ENCODE measurements at places on chromosomes 16 and 17.

DNA sequence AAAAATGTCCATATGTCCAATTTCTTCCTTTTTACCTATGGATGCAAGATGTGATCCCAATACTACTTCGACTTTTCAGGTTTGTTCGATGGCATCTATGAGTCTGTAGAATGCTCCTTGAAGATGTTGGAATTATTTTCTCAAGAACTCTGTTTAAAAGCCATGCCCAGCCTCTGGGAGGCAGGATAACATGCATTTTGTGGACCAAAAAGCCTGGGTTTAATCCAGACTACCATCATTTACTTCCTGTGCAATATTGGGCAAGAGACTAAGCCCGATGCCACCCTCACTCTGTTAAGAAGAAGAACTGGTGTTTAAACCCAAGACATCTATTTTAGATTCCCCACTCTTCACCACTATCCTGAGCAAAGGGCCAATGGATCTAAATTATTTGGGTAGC lies 42.8 kb upstream of the SALL1 start:
- DNase-seq, result no peak

DNA sequence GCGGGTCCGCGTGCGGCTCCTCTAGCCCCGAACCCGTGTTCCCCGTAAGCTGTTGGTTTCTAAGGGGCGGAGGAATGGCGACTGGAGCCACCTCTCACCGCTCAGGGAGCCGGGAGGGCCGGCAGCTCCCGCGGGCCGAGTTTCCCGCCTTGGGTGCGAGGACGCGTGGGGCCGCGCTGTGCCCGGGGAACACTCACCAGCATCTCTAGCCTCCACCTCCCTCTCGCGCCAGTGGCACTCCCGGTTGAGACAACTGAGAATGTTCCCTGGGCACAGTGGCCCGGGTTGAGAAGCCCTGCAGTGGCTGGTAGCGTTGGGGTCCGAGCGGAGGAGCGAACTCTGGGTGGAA lies 560 bp downstream of the TELO2 start:
- no peak for DNase-seq

- DNase-seq, result no peak
Observed at GRCh38 chr17:8806253-8806925, 7.2 kb upstream of the MFSD6L start.

- no peak for DNase-seq
Observed at GRCh38 chr17:55351226-55351625, 70.4 kb downstream of the MMD start.

DNA sequence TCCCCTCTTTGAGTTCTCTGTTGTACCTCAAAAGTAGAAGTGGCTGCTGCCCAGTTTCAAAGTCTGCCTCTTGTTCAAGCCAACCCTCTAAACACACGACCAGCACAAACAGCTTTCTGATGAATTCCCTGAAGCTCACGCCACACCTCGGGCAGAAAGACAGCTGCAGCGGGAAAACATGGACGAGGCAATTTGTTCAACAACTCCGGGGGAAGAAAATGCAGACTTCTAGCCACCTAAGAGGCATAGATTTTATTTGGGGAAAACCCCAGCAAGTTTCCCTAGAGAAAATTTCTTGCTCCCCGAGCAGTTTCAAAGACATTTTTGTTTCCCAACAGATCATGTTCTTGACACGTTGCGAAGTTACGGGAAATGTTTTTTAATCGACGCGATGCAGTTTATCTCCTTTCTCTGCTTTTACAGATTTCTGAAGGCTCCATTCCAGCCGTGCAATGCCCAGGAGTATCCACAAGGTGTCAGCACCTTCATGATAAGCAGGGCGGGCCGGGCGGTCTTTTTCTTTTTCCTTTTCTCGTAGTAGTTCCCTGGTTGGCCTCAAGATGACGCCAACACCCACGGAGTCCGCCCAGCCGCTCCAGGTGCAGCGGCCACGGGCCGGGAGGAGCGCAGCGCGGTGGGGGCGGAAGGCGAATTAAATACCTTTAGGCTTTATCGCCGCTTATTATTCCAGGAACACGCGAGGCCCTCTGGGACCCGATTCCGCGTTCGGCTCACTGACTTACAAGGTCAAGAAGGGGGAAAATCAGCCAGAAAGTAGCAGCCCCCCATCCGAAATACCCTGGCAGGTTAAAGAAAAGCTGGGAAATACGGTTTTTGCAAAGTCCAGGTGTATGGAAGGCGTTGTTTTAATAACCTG lies 2.9 kb upstream of the FOXC2 start:
- peak; percentile 90 for DNase-seq

DNA sequence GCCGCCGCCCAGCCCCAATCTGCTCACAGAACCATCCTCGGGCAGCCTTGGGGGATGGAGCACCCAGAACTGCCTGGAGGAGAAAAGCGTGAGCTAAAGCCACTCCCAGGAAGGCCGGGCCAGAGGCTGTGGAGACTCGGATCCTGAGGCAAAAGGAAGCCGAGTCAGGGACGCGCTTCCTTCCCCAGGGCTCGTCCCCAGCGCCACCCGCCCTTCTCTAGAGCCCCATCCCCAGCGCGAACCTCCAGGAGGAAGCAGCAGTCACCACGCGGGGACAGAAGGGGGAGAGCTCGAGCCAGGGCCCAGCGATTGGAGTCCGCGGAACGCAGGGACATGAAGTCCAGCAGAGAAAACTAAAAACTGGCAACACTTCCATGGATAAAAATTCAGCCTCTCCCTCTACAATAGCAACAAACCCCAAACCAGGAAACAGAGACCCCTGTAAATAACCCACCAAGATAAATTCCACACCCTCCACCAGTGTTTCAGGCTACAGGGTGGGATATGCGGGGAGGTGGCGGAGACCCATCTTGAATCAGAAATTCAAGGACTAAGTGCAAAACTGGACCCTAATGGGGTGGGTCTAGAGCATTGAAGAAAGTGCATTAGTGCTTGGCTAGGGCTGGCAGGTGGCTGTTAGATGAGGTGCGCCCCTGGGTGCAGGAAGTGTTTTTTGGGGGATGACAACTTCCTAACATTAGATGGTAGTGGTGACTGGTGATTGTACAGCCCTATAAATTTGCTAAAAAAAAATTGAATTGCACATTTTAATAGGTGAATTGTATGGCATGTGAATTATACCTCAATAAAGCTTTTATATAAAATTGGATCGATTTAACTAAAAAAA lies 116.1 kb upstream of the METRNL start:
- peak; percentile 41 for DNase-seq

DNA sequence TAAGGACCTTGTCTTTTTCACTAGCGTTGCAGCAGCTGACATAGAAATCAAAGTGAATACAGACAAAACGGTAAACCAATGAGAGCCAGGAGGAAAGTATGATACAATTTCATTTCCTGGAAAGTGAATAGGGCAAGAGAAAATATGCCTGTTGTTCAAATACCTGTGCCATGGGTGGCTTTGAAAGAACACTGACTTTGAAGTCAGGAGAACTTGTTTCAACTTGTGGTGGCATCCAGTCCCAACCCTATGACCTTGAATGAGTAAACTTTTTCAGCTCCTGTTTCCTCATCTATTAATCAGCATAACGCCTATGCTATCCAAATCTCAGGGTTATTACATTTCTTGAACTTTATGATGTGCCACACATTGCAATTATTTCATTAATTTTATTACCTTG lies 173.7 kb upstream of the HS3ST3A1 start:
- DNase-seq, result no peak

DNA sequence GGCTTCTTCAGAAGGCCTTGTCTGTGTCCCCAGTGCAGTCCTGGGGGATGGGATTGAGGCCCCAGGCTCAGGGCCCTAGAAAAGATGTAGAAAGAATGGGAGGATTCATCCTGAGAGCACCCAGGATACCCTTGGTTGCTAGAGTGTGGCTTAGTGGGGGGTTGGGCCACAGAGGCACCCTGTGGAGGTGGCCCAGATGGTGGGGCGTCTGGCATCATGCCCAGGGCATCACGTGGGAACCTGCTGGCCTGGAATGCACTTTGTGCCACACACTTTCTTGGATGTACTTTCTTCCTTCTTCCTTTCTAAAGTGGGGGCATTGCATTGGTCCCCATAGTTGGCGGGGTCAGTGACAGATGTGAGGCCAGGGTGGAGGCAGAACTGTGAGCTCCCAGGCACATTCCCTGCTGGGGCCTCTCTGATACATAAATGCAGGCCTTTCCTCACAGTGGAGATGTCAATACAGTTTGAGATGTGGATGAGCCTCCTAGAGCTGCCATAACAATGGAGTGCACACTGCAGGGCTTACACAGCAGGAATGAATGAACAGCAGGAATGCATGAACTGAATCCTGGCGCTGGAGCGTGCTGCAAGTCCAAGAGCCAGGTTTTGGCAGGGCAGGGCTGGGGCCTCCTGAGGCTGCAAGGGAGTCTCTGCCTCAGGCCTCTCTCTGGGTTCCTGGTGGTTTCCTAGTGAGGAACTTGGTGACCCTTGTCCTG lies 43.3 kb downstream of the MGAT5B start:
- DNase-seq, result no peak

DNA sequence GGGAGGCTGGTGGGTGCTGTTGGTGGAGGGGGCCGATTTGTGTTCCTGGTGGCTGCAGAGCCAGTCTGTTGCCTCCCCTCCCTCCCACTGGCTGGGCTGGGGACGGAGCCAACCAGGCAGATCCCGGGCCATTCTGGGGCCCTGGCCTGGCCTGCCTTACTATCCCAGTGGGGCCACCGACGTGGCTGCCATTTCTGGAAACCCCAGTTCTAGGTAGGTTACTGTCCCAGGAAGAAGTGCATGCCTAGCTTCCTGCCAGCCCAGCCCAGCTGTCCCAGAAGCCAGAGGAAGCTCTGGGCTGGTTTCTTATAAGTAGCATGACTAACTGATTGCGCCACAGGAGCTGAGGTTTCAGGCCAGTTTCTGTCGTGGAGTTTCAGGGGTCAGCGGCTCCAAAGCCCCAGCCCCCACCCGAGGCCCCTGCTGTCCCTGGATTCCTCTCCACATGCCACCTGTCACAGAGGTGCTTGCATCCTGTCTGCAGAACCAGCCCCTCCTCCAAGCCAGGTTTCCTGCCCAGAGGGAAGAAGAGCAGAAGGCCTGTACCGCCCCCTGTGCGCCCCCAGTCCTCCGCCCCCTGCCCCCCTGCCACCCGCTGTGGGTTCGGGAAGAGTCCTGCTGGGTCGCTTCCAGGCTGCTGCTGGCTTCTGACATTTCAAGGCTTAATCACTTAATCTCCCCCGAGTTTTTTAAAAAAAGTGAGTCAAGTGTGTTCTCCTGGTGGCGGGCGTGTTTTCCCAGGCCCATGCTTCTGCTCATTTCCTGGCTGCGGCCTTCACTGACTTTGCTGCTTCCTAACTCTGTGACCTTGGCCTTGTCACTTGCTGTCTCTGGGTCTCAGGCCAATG lies 13.2 kb downstream of the IL4R start:
- no peak for DNase-seq

DNA sequence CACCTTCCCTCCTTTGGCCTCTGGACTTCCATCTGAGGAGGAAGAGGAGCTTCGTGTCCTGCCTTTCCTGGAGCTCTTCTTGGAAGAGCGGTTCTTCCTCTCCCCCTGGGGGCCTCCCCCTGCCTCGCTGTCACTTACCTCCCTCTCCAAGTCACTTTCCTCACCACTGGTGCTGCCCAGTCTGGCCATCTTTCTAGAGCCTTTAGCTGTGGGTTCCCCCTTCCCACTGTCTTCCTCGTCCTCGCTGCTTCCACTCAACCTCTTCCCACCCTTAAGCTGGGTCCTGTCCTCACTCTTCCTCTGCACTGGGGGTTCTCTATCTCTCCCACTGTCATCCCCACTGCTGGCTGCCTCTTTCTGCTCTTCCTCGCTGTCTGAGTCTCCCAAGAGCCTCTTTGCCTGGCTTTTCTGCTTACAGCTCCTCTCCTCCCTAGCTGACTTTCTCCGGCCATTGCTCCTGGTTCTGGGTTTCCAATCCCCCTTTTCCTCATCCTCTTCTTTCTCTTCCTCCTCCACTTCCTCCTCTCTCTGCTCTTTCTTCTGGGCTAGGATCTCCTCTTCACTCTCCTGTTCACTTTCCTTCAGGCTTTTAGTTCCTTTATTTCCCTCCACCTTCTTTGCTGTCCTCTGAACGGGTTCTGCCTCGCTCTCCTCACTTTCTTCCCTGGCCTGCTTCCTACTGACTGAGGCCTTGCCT lies 1.4 kb downstream of the HIRIP3 start:
- no peak for DNase-seq

GRCh38 chr17:64356776-64357175 lies 33.9 kb downstream of the PECAM1 start:
- DNase-seq, result no peak

- DNase-seq, result peak; percentile 78
Observed at GRCh38 chr17:29760279-29761039, 137.7 kb upstream of the CORO6 start.

DNA sequence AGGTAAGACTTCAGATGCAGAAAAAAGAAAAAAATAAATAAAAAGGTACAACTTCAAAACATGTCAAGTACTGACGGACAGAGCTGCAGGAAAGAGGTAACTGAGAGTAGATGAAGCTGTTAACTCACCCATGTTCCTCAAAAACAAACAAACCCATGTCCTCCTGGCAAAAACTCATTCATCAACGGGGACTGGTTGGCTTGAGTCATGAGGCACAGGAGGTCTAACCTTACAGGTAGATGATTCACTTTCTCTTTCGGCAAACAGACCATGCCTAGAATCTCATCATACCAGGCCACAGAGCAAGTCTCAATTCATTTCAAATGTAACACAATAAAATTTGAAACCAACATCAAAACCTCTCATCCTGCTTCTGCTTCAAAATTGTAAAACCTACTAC lies 12.3 kb upstream of the FASN start:
- DNase-seq, result peak; percentile 22

- DNase-seq, result no peak
Observed at GRCh38 chr16:56542039-56542438, 22.2 kb upstream of the BBS2 start.

DNA sequence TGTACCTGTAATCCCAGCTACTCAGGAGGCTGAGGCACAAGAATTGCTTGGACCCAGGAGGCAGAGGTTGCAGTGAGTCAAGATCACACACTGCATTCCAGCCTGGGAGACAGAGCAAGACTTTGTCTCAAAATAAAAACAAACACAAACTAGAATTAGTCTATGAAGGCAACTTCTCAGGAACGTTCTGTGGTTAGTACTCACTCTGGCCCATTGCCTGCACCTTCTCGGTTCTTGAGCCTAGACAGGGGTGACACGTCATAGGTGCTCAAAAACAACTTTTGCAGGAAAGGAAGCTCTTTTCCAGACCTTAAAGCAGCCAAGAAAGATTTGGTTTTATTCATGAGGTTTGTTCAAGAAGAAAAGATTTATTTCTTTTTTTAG lies 22.3 kb upstream of the CNOT1 start:
- DNase-seq, result no peak

GRCh38 chr16:68238029-68238345 lies 2.1 kb upstream of the ESRP2 start:
- DNase-seq, result no peak

- no peak for DNase-seq
Observed at GRCh38 chr16:9428355-9429005, 337.0 kb downstream of the HAPSTR1 start.

- peak; percentile 18 for DNase-seq
Observed at GRCh38 chr17:7845359-7846062, 9.4 kb upstream of the TMEM88 start.

GRCh38 chr16:57128771-57129389 lies 36.5 kb downstream of the CPNE2 start:
- DNase-seq, result peak; percentile 57

- no peak for DNase-seq
Observed at GRCh38 chr17:79083191-79083971, 8.8 kb downstream of the ENGASE start.

- no peak for DNase-seq
Observed at GRCh38 chr16:67258161-67258835, 9.5 kb downstream of the SLC9A5 start.

All from CD4-positive, alpha-beta T cell treated with Interleukin-17A for 1 hour (primary cell).